ENCODE measurements at places on chromosomes 4 and X.

DNA sequence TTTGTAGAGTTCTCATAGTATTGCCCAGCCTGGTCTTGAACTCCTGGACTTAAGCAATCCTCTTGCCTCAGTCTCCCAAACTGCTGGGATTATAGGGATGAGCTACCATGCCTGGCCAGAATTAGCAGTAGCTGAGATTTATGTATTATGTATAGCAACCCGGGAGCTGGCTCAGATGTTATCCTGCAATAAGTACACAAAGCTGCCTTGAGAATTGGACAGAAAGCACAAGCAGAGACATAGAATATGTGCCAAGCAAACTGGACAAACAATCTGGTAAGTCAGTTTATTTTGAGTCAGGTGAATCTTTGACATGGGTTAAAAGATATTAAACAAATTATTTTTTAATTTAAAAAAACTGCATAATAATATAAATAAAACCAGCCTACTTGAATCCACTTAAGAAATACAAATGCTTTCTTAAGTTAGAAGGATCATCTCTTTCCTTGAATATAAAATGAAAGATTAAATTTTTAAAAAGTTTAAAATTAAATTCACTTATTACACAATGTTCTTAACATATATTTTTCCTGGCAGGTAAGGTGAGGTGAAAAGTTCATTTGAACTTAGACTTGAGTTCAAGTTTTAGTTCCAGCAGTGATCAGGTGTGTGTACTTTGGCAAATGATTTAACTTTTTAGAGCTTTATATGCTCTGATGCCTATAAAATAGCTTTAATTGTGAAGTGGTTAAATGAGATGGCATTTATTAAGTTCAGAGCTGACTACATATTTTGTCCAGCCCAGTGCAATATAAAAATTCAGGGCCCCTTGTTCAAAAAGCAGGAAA is 87.8 kb upstream of the ACSL1 start:
- no peak for DNase-seq

DNA sequence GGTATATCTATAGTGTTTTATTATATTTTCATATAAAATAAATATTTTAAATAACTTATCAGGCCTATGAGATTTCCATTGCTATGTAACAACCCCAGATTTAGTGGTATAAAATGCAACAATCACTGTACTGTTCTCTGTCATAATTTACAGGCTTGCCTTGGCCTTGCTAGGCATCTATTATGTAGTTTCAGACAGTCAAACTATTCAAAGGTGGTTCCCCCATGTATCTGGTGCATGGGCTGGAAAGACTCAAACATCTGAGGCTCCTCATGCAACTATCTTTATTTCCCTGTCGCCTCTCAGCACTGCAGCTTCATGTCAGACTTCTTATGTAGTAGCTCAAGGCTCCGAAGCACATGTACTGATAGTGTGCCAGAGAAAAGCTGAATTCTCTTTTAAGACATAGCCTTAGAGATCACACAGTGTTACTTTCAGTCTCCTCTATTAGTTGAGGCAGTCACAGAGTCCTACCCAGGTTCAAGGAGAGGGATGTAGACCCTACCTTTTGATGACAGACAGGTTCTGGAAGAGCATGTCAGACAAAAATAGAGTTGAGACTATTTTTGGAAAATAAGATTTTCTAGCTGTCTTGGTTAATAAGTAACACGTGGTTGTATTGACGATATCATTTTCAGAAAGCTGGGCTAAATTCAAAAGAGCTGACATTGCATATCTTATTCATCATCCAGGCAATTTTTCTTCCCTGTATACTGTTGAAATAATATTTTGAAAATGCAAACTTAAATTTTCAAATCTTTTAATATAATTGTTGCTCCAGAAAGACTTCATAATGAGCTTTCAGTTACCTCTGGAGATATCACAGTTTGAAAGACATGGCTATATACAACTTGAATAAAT is 19.4 kb downstream of the MTTP start:
- no peak for DNase-seq

DNA sequence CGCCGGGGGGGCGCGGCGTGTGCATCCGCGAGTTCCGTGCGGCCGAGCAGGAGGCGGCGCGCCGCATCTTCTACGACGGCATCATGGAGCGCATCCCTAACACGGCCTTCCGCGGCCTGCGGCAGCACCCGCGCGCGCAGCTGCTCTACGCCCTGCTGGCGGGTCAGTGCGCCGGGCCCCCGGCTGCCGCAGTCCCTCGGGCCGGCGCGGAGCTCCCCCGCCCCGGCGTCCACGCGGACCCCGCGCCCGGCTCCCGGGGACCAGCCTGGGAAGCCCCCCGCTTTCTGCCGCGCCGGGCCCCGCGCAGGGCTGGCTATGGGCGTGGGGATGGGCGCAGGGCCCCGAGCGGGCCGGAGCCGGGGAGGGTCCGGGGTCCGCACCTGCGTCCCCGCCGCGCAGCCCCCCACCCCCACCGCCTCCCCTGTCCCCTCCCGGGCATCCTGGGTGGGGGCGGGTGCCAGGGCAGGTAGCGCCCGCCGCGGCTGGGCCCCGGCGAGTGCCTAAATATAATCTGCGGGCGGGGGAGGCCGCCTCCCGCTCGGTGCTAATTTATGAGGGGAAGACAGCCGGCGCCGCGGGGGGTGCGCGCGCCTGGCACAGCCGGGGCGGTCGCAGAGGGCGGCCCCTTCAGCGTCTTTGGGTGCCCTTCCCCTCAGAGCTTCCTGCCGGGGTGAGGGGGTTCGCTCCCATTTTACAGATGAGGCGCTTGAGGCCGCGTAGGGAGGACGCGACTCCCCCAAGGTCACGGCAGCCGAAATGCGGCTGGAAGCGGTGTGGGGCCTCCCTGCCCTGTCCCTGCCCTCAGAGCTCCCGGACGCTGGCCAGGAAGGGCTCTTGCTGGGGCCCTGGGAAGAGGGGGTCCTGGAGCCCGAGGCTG is 837 bp downstream of the NAT8L start:
- no peak for DNase-seq

DNA sequence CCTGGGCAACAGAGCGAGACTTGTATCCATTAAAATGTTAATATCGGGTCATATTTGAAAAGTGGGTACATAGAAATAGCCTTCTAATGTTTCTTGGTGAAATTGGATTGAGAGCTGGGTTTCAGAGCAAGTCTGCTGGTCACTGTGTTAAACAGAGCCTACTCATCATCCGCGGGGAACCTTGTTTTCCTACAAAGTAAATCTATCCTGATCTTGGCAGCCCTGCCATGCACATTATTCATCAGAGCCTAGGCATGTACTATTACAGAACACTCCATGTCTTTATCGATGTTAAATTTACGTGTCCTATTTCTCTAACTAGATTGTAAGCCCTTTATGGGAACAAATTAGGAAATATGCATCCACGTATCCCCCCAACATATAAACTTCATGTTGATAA is 18.7 kb downstream of the SETD7 start:
- DNase-seq, result no peak

- no peak for DNase-seq
These were observed 286.2 kb upstream of the TET2 start for GRCh38 chr4:104860238-104861123.

- no peak for DNase-seq
These were observed 6.5 kb upstream of the PRKG2 start for GRCh38 chr4:81221303-81222081.

GRCh38 chr4:85793233-85793585 is 318.3 kb downstream of the ARHGAP24 start:
- no peak for DNase-seq

DNA sequence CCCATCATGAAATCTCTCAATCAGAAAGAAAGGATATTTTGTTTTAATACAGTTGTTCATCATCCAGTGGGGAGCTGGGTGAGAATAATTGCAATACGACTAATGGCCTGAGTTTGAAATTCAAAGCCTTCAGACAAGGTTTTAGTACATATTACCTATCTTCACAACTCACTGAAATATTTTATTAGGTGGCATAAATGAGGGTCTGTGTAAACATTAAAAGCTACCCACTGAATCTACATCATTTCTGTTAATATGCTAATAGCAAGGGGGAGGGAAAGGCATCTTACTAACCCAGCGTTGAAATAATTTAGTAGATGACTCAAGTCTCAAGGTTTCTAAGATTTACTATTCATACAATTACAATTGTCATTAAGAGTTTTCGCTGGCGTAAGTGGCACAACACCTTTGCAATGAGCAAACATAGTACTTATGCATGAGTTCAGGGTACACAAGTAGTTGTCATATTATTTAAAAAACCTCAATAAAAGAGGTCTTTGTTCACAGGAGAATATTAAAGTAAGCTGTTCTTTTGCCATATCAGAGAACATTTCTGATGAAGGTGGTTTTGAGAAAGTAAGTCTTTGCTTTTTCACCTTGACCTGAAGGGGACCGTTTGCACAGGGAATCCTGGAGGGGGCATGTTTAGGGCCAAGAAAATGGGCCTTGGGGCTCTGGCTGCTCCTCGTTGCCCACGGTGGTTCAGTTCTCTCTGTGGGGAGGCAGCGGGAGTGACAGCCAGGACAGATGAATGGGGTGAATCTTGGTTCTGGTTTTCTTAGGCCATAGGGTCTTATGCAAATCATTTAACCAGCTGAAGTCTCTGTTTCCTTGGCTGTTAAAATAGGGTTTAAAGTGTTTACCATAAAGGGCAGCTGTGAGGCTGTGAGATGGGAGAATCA is 4.5 kb upstream of the RHOH start:
- DNase-seq, result no peak

DNA sequence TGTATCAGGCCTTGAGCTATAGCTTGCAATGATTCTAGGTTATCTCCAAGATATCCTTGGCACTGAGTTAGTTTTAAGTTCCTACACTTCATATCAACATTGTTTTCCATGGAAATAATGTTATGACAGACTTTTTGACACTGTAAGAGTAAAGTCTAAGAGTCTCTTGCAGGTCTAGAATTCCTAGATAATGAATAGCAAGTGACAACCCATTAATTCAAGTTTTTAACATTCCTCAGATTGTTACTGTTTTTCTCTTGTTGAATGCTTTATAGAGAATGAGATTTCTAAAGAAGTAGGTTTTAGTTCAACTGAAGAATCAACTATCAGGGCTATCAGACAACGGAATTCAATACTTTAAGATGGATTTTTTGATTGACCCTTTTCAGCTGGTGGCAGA is 276.1 kb downstream of the PPP3CA start:
- DNase-seq, result no peak

DNA sequence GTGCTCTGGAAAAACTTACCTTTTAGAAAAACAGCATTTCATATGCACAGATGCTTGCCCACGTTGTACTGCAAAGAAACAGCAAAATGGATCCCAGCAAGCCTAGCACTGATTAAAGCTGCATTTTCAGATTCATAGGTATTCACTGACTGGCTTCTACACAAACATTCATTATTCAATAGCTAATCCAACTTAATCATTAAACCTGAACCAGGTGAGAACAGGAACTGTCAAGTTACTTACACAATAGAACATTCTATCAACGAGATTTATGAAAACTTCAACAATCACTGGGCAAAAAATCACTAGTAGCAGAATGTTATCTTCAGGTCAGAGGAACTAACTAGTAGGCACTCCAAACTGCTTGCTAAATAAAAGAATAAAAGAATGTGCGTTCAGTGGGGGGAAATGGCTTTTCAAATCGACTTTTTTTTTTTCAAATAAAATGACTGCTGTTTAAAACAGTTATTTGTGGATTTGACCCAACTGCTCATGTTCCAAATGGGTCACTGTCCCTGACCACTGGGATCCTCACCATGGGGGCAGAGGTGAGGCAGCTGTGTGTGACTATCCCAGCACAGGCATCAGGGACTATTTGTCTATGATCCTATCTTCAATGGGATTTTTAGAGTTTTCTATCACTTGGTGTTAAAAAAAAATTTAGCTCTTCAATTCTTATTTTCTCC is 42.3 kb downstream of the STX18 start:
- DNase-seq, result no peak

DNA sequence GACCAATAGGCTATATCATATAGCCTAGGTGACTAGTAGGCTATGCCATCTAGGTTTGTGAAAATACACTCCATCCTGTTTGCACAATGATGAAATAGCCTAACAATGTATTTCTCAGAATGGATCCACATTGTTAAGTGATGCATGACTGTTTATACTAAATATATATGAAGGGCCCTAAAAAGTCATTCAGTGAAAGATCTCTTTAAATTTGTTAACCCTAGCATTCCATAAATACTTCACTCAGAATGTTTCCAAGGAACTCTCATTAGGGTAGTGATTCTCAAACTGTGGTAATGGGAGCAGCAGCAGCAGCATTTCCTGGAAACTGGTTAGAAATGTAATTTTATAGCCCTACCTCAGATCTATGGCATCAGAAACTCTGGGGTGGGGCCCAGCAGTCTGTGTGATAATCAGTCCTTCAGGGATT is 74.9 kb downstream of the PRRG1 start:
- DNase-seq, result no peak

GRCh38 chrX:18146954-18147353 is 73.7 kb downstream of the BEND2 start:
- no peak for DNase-seq

- peak; percentile 30 for DNase-seq
These were observed 59.3 kb downstream of the MAML3 start for GRCh38 chr4:140094438-140095420.

DNA sequence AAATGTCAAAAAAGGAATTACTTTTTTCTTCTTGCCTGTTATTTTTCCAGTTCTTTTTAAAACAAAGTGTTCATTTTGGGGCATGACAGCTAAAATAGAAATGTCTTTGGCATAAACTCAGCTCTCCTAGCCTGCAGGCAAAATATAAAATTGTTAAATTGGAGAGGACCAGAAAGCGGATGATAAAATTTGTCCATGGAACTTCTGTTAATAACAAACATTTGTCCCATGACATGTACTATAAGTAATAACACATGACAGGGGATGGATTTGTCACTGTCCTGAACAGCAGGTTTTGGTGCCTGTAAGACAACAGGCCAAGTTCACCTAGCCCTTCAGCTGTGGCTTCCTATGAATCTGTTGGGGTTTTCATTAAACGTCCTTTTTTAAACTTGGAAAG is 184.0 kb upstream of the TTC29 start:
- DNase-seq, result no peak

- no peak for DNase-seq
These were observed 86.6 kb downstream of the HUWE1 start for GRCh38 chrX:53599781-53600396.

DNA sequence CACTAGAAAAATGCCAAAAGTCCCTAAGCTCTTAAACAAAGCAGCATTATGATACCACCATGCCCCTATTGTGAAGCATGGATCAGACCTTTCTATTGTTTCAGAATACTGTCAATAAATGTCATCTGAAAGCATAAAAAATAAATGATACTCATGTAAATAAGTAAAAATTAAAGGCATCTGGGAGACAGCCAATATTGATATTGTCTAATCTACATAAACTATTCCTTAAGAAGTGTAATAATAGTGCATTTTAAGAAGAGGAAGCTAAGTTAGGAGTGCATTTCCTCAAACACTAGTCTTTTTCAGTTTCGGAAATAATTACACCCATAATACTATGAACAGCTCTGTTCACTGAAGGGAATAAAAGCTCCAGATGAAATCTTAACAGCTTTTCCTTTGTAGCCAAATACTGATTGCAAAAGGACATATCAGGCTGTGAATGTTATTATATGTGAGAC is 181.6 kb downstream of the SPOCK3 start:
- DNase-seq, result no peak

DNA sequence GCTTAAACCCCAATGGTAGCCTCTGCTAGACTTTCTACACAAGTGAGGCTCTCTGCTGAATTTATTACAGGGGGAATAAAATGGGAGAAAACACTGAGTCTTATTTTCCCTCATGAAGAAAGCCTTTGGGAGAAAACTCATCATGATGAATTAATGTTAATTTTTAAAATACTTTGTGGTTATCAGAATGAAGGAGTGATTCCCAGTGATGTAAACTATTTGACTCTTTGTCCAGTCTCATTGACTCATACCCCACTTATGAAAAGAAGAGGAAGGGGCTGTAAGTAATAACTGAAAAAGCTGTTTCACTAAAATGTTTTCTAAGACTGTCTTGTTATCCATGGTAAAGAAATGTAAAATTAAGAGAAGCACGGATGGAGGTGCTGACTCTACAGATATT is 208.8 kb downstream of the GRIA3 start:
- DNase-seq, result no peak
